Esophagus muscularis mucosa (tissue), 4 donors: ENCODE measurements at places on chromosomes 4 and X. TPM values are rescaled to one million over a fixed set of nuclear protein-coding genes. Genes with fewer than 3 reads are reported as not detected.

Gene IQSEC2
- 20.5 TPM for total RNA-seq

Gene BANK1
- 0.45 TPM for total RNA-seq

Gene GPR82
- 0.42 TPM for total RNA-seq

DNA sequence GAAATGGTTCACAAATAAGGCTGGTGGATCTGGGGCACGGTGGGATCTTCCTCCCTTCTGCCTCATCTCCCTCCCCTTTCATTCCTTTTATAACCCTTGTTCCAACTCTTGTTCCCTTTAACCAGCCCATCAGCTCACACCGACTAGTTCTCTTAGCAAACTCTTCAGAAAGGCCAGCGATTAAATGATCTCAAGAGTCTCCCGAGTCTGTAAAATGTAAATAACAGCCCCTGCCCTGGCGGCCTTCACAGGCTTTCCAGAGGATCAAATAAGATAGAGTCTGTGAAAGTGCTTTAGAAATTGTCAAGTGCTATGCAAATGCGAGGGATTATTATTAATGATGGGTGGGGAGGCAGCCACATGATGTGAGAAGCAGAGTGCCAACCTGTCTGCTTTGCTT is 27.1 kb downstream of the TSC22D3 start:
- peak overlapping the region; percentile 75 for H3K27ac ChIP-seq
- H3K27me3 ChIP-seq, result no peaks in the 10 kb centered on the region
- no peaks in the 10 kb centered on the region for H3K36me3 ChIP-seq
- no peak overlapping the region for H3K4me3 ChIP-seq

GRCh38 chrX:154724993-154725756 is 25.7 kb downstream of the GAB3 start:
- DNase-seq, result no peak
- no peaks in the 10 kb centered on the region for H3K36me3 ChIP-seq
- H3K4me3 ChIP-seq, result no peak overlapping the region

GRCh38 chrX:154444755-154445246 is 860 bp downstream of the FAM50A start:
- H3K27ac ChIP-seq, result peak overlapping the region; percentile 88
- H3K4me3 ChIP-seq, result peak overlapping the region; percentile 63
- H3K27me3 ChIP-seq, result no peaks in the 10 kb centered on the region
- H3K4me1 ChIP-seq, result peaks cover 12% of the 10 kb centered on the region

DNA sequence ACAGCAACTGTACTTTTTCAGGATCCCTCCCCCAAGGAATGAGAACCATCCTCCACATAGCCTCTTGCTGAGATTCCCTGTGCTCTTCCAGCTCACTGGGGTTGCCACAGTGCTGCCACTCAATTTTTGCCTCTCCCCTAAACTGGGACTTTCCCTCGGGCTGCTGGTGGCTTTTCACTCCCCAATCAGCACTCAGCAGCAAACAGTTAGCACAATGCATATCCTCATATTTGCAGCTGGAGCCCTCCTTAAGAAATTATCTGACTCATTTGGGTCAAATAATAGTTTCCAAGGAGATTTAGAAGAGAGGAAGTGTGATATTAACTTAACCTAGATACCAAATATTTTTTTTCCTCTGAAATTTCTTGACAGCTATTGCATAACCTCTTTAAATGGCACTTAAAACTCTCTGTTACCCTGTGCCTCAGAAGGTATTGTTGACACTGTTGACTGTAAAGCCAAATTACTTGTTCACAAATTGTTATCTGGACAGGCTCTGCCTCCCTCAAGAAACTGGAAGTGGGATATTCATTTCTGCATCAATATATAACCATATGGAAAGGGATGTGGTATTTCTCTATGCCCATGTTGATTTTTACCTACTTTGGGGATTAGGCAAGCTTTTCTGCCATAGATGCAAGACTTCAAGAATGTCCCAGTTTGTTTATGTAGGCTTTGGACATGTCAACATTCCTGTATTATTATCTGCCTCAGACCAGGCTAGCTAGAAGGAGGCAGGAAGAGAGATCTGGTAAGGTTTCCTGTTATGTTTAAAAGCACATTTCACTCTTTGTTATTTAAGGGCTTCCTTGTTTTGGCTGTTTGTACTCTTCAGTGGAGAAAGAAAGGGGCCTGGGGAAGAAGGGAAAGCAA is 58.0 kb downstream of the SEPTIN11 start:
- DNase-seq, result no peak
- no peak overlapping the region for H3K4me3 ChIP-seq
- peaks cover 52% of the 10 kb centered on the region for H3K4me1 ChIP-seq
- H3K36me3 ChIP-seq, result no peaks in the 10 kb centered on the region
- H3K27me3 ChIP-seq, result no peaks in the 10 kb centered on the region

- H3K27ac ChIP-seq, result peak overlapping the region; percentile 79
- no peaks in the 10 kb centered on the region for H3K36me3 ChIP-seq
- H3K4me3 ChIP-seq, result no peak overlapping the region
- H3K27me3 ChIP-seq, result no peaks in the 10 kb centered on the region
- peaks cover 47% of the 10 kb centered on the region for H3K4me1 ChIP-seq
Measured at GRCh38 chr4:185839770-185840169, 27.8 kb upstream of the SORBS2 start.
